ENCODE measurements at places on chromosomes 13 and 19. TPM values are rescaled to one million over a fixed set of nuclear protein-coding genes. Genes with fewer than 3 reads are reported as not detected.

The NUFIP1 gene
- 0.59 TPM for total RNA-seq

The INAFM1 gene
- total RNA-seq = 39.5 TPM

The CRX gene
- not detected for total RNA-seq

The S1PR5 gene
- total RNA-seq = 1.8 TPM

The SLC25A41 gene
- total RNA-seq = 0.52 TPM

GRCh38 chr13:23739596-23739995 lies 149.6 kb downstream of the MIPEP start:
- DNase-seq = no peak
- H3K4me1 ChIP-seq = no peaks in the 10 kb centered on the region
- no peaks in the 10 kb centered on the region for H3K36me3 ChIP-seq
- no peak overlapping the region for H3K4me3 ChIP-seq
- H3K27ac ChIP-seq = no peak overlapping the region
- no peaks in the 10 kb centered on the region for H3K27me3 ChIP-seq

DNA sequence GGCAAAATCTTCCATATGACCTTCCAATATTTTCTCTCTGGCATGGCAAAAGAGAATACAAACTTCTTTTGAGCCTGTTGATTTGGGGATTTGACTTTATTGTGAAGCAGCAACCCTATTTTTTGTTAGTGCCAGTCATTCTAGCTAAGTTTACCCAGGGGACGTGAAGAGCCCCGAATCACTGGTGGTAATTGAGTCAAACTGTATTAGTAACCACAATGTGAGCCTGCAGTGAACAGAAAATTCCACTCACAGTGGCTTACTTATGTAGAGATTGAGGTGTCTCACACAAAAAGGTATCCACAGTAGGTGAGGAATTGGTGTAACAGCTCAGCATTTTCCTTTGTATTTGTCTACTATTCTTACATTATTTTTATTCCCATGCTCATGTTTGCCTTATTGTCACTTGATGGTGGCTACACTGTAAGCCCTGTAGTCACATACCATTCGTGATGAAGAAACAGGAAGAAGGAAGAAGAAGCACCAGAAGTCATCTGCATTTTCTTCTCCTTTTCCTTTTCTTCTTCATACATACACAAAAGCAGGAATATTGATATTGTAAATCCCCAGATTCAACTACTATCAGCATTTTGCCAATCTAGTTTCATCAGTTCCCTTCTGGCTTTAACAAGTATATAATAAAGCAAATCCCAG lies 33.3 kb upstream of the MYCBP2 start:
- no peak overlapping the region for H3K27ac ChIP-seq
- H3K27me3 ChIP-seq = no peaks in the 10 kb centered on the region
- DNase-seq = no peak
- H3K36me3 ChIP-seq = no peaks in the 10 kb centered on the region
- H3K4me1 ChIP-seq = no peaks in the 10 kb centered on the region

DNA sequence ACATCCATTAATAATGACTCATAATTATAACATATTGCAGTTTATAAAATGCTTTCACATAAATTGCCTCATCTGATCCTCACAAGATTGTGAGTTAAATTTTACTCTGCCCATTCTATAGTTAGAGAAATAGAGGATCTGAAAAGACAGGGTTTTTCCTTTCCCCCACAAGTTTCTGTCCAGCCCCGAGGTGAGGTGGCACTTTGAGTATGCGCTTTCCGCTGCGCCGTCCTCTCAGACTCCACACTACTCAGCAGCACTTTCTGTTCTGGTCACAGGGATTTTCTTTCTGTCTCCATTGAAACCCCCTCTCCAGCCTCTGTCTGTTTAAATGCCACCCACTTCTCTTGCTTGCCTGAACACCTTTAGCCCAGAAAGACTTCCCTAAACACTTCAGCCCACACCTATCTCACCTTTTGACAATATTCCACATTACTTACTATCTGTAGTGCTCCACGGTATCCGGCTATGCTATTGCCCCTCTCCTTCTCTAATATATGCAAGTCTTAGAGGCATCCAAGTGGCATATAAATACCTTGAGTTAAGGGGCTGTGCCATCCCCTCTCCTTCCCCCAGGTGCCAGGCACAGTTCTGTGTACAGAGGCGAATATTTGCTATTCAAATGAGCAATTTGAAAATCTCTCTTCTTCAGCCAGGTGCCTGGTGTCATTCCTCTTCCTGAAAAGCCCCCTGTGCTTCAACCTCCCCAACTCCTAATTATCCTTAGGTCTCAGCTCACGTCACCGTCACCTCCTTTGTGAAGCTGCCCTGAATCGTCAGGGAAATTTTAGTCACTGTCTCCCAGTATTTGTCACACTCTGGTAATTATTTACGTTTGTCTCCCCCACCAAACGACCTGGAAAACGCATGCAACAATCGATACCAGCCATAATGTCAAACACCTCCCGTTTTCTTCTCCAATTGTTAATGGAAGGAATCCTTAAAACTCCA lies 268.7 kb downstream of the NHLRC3 start:
- DNase-seq = no peak
- no peaks in the 10 kb centered on the region for H3K4me1 ChIP-seq
- H3K27ac ChIP-seq = no peak overlapping the region

- DNase-seq = no peak
- H3K4me3 ChIP-seq = peak within 1 kb of the TSS; percentile 67
- H3K4me1 ChIP-seq = no peaks in the 10 kb centered on the region
- peak within 1 kb of the TSS; percentile 91 for H3K27ac ChIP-seq
- H3K36me3 ChIP-seq = no peaks in the 10 kb centered on the region
These were observed at the start of gene MEIS3 for GRCh38 chr19:47419030-47419783. Gene MEIS3 (minus strand): TSS chr19:47419527. CDS start chr19:47419081, 446 bp downstream.

DNA sequence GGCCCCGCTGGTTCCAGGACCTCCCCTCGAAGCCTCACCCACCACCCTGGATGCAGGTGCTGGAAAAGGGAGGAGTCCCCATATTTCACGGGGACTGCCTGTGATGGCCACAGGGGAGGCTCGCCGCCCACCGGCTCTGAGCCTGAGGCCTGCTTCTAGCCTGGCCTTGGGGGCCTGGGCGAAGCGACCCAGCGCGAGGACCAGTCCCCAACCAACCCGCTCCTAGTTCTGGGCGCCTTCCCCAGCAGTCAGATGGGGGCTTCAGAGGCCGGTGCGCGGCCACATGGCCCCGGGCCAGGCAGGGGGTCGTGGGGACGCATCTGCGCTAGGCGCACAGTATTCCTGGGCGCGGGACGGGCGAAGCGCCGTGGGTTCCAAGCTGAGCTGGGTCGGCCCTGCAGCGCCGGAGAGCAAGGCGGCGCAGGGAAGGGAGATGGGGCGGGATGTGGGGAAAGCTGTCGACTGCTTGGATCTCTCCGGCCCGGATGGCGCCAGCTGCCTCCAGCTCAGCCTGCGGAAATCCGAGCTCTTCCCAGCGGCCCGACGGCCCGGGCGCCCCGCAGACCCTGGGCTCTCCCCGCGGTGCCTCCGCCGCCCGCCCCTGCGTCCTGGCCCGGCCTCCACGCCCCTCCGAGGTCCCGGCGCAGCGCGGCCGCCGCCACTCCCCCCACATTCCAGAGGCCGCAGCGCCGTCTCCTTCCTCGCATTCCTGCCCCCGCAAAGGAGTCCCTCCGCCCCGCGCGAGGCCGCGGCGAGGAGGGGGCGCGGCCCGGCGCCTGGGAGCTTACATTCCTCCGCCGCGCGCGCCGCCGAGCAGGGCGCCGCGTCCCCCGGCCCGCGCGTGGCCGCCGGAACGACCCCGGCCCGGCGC lies at the start of gene WTIP:
WTIP (plus strand) TSS at position 788 of the 871 bp plus-strand sequence. CDS start 217 bp downstream, outside the sequence.
- no peaks in the 10 kb centered on the region for H3K27me3 ChIP-seq
- H3K4me3 ChIP-seq = peak within 1 kb of the TSS; percentile 82
- H3K36me3 ChIP-seq = no peaks in the 10 kb centered on the region
- peaks cover 16% of the 10 kb centered on the region for H3K4me1 ChIP-seq

- H3K4me3 ChIP-seq = peak overlapping the region; percentile 14
- no peak for DNase-seq
- no peaks in the 10 kb centered on the region for H3K36me3 ChIP-seq
- H3K27ac ChIP-seq = peak overlapping the region; percentile 90
These were observed 5.0 kb upstream of the BSG start for GRCh38 chr19:567296-567900.

DNA sequence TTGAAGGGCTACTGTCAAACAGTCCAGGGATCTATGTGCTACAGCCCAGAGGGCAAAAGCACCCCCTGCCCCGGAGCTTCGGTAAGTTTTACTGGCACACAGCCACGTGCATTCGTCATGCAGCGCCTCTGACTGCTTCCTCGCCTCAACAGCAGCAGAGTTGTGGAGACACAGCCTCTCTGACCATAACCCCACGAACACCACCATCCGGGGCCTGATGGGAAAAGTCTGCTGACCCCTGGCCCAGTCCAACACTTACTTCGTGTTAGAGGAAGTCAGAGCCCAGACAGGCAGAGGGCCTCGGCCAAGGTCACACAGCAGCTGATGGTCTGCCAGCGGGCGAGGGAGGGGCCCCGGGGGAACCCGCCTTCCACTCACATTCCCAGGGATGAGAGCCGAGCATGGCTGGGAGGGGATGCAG lies 5.1 kb downstream of the CBARP start:
- H3K27ac ChIP-seq = no peak overlapping the region
- H3K36me3 ChIP-seq = no peaks in the 10 kb centered on the region
- peaks cover 16% of the 10 kb centered on the region for H3K4me1 ChIP-seq
- peak; percentile 62 for DNase-seq

- H3K4me1 ChIP-seq = no peaks in the 10 kb centered on the region
- no peaks in the 10 kb centered on the region for H3K36me3 ChIP-seq
- H3K4me3 ChIP-seq = no peak overlapping the region
- no peak overlapping the region for H3K27ac ChIP-seq
These were observed 128.8 kb downstream of the ZDHHC20 start for GRCh38 chr13:21330126-21330861.

GRCh38 chr13:93325303-93326233 lies 99.0 kb downstream of the GPC6 start:
- H3K4me1 ChIP-seq = no peaks in the 10 kb centered on the region
- H3K27me3 ChIP-seq = no peaks in the 10 kb centered on the region
- DNase-seq = no peak
- no peaks in the 10 kb centered on the region for H3K36me3 ChIP-seq
- H3K4me3 ChIP-seq = no peak overlapping the region

The SMIM44 gene
- total RNA-seq = not detected

The ATP8B3 gene
- total RNA-seq = 1.0 TPM

DNA sequence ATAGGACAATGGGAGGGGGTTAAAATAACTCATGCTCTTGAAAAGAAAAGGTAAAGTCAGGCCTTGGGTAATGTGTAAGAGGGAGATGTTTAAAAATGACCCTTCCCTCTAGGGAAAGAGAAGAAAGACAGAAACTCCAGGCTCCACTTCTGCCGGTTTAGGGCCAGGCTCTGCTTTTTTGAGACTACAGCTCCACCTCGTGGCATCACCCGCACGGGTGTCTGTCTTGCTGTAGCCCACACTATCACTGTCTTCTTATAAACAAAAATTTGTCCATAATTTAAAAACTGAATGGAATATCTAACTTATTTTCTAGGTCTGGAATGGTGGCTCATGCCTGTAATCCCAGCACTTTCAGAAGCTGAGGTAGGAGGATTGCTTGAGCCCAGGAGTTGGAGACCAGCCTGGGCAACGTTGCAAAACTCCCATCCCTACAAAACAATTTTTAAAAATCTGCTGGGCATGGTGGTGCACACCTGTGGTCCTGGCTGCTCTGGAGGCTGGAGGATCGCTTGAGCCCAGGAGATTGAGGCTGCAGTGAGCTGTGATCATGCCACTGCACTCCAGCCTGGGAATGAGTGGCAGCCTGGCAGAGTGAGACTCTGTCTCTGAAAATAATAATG lies 65.1 kb upstream of the GTF3A start:
- DNase-seq = peak; percentile 67
- H3K4me1 ChIP-seq = no peaks in the 10 kb centered on the region
- H3K27me3 ChIP-seq = no peaks in the 10 kb centered on the region
- no peak overlapping the region for H3K27ac ChIP-seq
- no peaks in the 10 kb centered on the region for H3K36me3 ChIP-seq

- H3K4me1 ChIP-seq = no peaks in the 10 kb centered on the region
- no peak overlapping the region for H3K4me3 ChIP-seq
- no peak overlapping the region for H3K27ac ChIP-seq
- no peaks in the 10 kb centered on the region for H3K27me3 ChIP-seq
- no peak for DNase-seq
These were observed 129.2 kb downstream of the PAN3 start for GRCh38 chr13:28267497-28267896.

DNA sequence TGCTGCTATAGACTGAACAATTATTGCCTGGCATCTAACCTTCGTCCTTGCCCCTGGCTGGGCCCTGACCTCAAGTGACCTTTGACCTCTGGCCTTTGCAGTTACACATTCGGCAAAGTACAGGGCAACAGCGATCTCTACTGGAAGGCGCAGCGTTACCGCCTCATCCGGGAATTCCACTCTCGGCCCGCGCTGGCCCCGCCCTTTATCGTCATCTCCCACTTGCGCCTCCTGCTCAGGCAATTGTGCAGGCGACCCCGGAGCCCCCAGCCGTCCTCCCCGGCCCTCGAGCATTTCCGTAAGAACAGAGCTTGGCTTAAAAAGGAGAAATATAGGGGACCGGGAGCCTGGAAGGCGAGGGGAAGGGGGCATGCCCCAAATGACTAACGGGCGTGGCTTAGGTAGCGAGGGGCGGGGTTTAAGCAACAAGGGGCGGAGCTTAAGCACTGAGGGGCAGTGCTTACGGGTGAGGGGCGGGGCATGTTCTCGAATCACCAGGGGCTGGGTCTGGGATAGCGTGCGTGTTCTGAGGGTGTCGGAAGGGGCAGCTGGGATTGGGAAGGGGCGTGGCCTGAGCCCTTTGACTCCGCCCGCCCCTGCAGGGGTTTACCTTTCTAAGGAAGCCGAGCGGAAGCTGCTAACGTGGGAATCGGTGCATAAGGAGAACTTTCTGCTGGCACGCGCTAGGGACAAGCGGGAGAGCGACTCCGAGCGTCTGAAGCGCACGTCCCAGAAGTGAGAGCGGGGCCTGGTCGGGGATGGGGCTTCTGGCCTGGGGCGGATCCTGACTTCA lies 52.7 kb downstream of the TRPM4 start:
- H3K27ac ChIP-seq = no peak overlapping the region
- peak; percentile 32 for DNase-seq
- no peaks in the 10 kb centered on the region for H3K27me3 ChIP-seq
- peak overlapping the region; percentile 14 for H3K4me3 ChIP-seq
- no peaks in the 10 kb centered on the region for H3K4me1 ChIP-seq
- H3K36me3 ChIP-seq = no peaks in the 10 kb centered on the region

The IER2 gene
- 15.1 TPM for total RNA-seq

DNA sequence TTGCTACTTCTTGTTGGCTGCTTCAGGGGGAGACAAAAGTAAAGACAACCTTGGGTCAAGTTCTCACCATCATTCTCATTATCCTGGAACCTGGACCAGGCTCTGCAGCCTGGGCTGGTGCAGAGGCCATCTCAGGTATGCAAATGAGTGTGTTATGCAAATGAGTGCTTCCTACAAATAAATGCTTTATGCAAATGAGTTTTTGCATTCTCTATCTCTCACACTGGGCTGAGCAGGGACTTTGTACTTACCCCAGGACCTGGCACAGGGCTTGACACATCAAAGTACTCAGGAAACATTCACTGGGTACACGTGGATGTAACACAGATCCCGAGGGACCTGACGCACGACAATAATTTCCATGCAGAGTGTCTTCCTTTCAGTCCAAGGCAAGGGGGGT lies 103.0 kb downstream of the DNAJC15 start:
- no peaks in the 10 kb centered on the region for H3K36me3 ChIP-seq
- H3K4me1 ChIP-seq = no peaks in the 10 kb centered on the region
- H3K27me3 ChIP-seq = no peaks in the 10 kb centered on the region

GRCh38 chr19:46180701-46181387 lies 32.8 kb downstream of the IGFL2 start:
- no peaks in the 10 kb centered on the region for H3K27me3 ChIP-seq
- no peaks in the 10 kb centered on the region for H3K4me1 ChIP-seq
- no peaks in the 10 kb centered on the region for H3K36me3 ChIP-seq
- H3K4me3 ChIP-seq = no peak overlapping the region
- DNase-seq = no peak
- no peak overlapping the region for H3K27ac ChIP-seq

The NKPD1 gene
- total RNA-seq = 0.21 TPM

- DNase-seq = no peak
- H3K4me1 ChIP-seq = no peaks in the 10 kb centered on the region
- no peaks in the 10 kb centered on the region for H3K36me3 ChIP-seq
- no peak overlapping the region for H3K27ac ChIP-seq
- H3K4me3 ChIP-seq = no peak overlapping the region
These were observed 20.7 kb upstream of the HMGB1 start for GRCh38 chr13:30486230-30487074.

All from uterus (tissue), 4 donors.